ENCODE measurements at places on chromosomes 2 and 18.

- peak; percentile 63 for DNase-seq
- peaks cover 92% of the 10 kb centered on the region for H3K27me3 ChIP-seq
- H3K27ac ChIP-seq = no peak overlapping the region
- H3K4me1 ChIP-seq = peaks cover 20% of the 10 kb centered on the region
- no peaks in the 10 kb centered on the region for H3K36me3 ChIP-seq
- H3K4me3 ChIP-seq = peak overlapping the region; percentile 83
Measured at GRCh38 chr18:34222307-34223163, 2.2 kb downstream of the NOL4 start.

DNA sequence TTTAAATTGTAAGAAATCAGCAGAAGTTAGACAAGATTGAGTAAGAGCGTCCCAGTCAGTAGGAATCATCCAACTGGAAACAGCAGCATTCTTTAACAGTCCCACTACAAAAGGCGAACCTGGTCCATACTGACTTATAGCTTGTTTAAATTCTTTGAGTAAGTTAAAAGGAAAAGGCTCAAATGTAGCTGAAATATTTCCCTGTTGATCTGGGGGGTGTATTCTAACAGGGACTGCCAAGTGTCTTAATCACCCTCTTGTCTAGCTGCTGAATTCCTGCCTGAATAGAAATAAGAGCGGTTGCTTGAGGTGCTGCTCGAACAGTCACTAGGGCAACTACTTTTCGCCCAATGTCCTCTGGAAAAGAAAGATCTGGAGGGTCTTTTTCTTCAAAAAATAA lies 56.4 kb upstream of the FMNL2 start:
- peaks cover 17% of the 10 kb centered on the region for H3K36me3 ChIP-seq
- H3K4me3 ChIP-seq = no peak overlapping the region
- peaks cover 2% of the 10 kb centered on the region for H3K27me3 ChIP-seq
- DNase-seq = no peak
- H3K27ac ChIP-seq = no peak overlapping the region

GRCh38 chr2:43131890-43132682 lies 94.3 kb downstream of the ZFP36L2 start:
- H3K4me1 ChIP-seq = peaks cover 72% of the 10 kb centered on the region
- H3K27ac ChIP-seq = no peak overlapping the region
- DNase-seq = no peak
- H3K36me3 ChIP-seq = no peaks in the 10 kb centered on the region
- H3K27me3 ChIP-seq = no peaks in the 10 kb centered on the region
- no peak overlapping the region for H3K4me3 ChIP-seq

DNA sequence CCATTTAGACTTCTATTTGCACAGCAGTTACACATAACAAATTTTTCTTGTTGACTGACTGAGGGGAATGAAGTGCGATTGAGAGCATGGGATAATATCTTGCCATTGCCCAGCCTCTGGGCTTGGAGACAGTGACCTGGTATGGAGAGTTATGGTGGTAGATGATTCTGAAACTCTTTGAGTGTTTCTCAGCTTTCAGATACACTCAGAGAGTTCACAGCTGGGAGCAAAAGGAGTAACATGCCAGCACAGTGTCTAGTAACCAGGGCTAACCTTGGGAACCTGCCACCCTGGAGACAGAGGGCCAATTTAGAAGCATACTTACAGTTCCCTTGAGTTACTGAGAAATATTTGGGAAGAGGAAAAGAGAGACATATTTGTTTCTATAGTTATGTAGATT lies 1099.3 kb upstream of the CELF4 start:
- no peak overlapping the region for H3K4me3 ChIP-seq
- no peak overlapping the region for H3K27ac ChIP-seq
- no peaks in the 10 kb centered on the region for H3K36me3 ChIP-seq
- no peak for DNase-seq
- no peaks in the 10 kb centered on the region for H3K4me1 ChIP-seq

GRCh38 chr18:48675912-48676311 lies 137.1 kb downstream of the CTIF start:
- no peaks in the 10 kb centered on the region for H3K27me3 ChIP-seq
- no peak overlapping the region for H3K4me3 ChIP-seq
- peaks cover 29% of the 10 kb centered on the region for H3K4me1 ChIP-seq
- no peak for DNase-seq
- H3K36me3 ChIP-seq = peaks cover 10% of the 10 kb centered on the region

- peaks cover 2% of the 10 kb centered on the region for H3K4me1 ChIP-seq
- DNase-seq = no peak
- no peak overlapping the region for H3K4me3 ChIP-seq
- no peaks in the 10 kb centered on the region for H3K27me3 ChIP-seq
- no peak overlapping the region for H3K27ac ChIP-seq
Measured at GRCh38 chr2:218577482-218578220, 9.0 kb downstream of the CNOT9 start.

- no peaks in the 10 kb centered on the region for H3K4me1 ChIP-seq
- H3K36me3 ChIP-seq = no peaks in the 10 kb centered on the region
- peaks cover 29% of the 10 kb centered on the region for H3K27me3 ChIP-seq
- H3K27ac ChIP-seq = no peak overlapping the region
- no peak for DNase-seq
Measured at GRCh38 chr2:1020206-1020605, 69.6 kb downstream of the SNTG2 start.

- H3K27ac ChIP-seq = no peak overlapping the region
- H3K27me3 ChIP-seq = no peaks in the 10 kb centered on the region
- no peak for DNase-seq
- peaks cover 17% of the 10 kb centered on the region for H3K4me1 ChIP-seq
- H3K36me3 ChIP-seq = peaks cover 77% of the 10 kb centered on the region
Measured at GRCh38 chr2:85319796-85320195, 8.0 kb downstream of the TGOLN2 start.

DNA sequence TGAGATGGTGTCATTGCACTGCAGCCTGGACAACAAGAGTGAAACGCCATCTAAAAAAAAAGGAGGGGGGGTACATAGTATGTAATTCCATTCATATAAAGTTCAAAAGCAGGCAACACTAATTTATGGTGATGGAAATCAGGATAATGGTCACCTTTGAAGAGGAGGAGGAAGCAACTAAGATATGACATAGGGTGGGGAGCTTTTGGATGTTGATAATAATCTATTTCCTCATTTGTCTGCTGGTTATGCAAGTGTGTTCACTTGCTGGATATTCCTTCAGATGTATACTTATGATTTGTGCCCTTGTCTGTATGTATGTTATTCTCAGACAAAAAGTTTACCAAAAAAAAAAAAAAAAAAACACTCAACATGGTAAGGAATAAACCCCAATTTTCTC lies 28.6 kb upstream of the ATIC start:
- no peak overlapping the region for H3K27ac ChIP-seq
- DNase-seq = no peak
- no peaks in the 10 kb centered on the region for H3K27me3 ChIP-seq

GRCh38 chr18:35927430-35927829 lies 45.0 kb upstream of the RMP24 start:
- no peaks in the 10 kb centered on the region for H3K36me3 ChIP-seq
- H3K27me3 ChIP-seq = peaks cover 14% of the 10 kb centered on the region
- no peaks in the 10 kb centered on the region for H3K4me1 ChIP-seq

DNA sequence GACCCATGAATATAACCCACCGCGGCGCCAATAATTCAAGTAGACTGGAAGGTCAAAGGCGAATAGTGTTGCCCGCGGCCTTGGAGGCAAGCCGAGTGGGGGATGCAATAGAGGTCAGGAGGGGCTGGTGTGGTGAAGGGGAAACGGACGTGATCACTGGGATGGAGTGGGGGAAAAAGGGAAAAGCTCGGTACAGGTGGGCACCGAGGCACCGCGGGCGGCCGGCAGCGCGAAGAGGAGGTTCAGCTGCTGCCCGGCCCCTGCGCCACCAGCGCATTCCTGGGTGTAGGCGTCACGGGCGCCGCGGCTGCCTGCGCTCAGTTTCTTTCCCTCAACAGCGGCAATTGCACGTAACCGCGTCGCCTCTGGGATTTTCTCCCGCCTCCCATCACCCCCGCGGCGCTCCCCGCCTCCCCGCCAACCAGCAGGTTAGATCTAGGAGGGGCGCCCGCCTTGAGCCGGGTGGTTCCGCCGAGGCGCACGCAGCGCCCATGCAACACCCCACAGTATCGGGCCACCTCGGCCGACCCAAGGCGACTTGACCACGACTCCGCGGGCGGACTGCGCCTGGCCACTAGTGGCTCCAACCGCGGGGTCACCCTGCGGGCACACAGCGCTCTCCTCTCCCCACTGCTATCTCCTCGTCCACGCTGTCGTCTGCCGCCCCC lies 1.5 kb downstream of the RND3 start:
- peaks cover 5% of the 10 kb centered on the region for H3K36me3 ChIP-seq
- peaks cover 22% of the 10 kb centered on the region for H3K4me1 ChIP-seq
- H3K4me3 ChIP-seq = peak overlapping the region; percentile 96
- H3K27ac ChIP-seq = peak overlapping the region; percentile 95
- peak; percentile 72 for DNase-seq

GRCh38 chr2:196096982-196097745 lies 28.5 kb upstream of the DNAH7 start:
- no peak overlapping the region for H3K4me3 ChIP-seq
- H3K4me1 ChIP-seq = peaks cover 20% of the 10 kb centered on the region
- no peak overlapping the region for H3K27ac ChIP-seq
- no peaks in the 10 kb centered on the region for H3K36me3 ChIP-seq
- no peak for DNase-seq

- H3K36me3 ChIP-seq = no peaks in the 10 kb centered on the region
- H3K4me3 ChIP-seq = no peak overlapping the region
- no peak overlapping the region for H3K27ac ChIP-seq
- no peak for DNase-seq
Measured at GRCh38 chr2:239600001-239600593, 199.3 kb upstream of the HDAC4 start.

DNA sequence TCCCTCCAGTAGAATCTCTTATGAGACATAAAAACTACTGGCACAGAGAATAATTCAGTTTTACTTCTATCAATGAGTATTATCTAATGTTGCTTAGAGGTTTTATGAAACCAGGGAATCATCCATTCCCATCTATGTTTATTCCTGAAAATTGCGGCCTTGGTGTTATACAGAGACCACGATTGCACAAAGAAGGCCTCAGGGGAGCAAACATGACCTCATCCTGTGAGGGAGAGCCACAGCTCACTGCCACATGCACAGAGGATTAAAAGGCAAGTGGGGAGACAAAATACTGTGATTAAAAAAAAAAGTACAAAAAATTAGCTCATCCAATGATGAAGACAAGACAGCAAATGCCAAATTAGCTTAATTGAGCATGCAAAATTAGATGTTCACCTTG lies 111.8 kb upstream of the SLC35G4 start:
- H3K27ac ChIP-seq = peak overlapping the region; percentile 6
- peaks cover 8% of the 10 kb centered on the region for H3K27me3 ChIP-seq
- peaks cover 6% of the 10 kb centered on the region for H3K4me1 ChIP-seq
- no peak for DNase-seq
- no peak overlapping the region for H3K4me3 ChIP-seq

DNA sequence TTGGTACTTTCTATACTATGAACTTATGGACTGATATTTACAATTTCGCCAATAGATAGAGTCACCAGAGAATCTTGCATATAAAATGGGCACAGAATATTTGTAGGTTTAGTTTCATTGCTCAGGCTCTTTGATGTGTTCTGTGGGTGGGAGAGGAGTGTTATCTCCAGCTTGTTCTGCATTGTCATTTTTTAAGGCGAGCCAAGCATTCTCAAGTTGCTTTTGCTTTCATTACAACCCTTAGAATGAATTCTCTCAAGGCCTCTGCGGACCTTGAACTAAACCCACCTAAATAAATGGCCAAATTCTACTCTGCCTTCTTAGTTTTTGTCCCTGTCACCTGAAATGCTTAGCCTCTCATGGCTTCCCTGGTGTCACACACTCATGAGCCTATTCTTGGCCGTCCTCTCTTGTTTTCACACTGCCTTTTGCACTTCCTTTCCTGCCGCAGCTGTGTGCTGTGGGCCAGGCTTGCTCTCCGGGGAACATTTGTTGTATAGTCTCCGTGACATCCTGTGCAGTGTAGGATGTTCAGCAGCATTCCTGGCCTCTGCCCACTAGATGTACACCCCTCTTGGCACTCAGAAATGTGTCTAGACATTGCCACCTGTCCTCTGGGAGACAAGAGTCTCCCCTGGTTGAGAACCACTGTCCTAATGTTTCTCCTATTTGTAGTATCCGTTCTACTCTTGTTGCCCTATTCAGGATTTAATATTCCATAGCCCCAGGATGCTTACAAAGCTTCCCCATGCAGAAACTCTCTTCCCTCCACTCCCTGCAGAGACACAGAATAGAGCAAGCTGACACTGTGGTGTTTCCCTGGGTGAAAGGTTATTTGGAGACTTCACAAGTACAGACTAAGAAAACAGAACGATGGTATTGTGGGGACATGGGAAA lies 255.6 kb downstream of the PTPRM start:
- no peak overlapping the region for H3K4me3 ChIP-seq
- H3K36me3 ChIP-seq = no peaks in the 10 kb centered on the region
- no peaks in the 10 kb centered on the region for H3K27me3 ChIP-seq
- no peak overlapping the region for H3K27ac ChIP-seq

- H3K36me3 ChIP-seq = no peaks in the 10 kb centered on the region
- H3K27ac ChIP-seq = no peak overlapping the region
- H3K4me3 ChIP-seq = no peak overlapping the region
- no peak for DNase-seq
- H3K27me3 ChIP-seq = no peaks in the 10 kb centered on the region
Measured at GRCh38 chr2:128813352-128814034, 494.8 kb upstream of the HS6ST1 start.

DNA sequence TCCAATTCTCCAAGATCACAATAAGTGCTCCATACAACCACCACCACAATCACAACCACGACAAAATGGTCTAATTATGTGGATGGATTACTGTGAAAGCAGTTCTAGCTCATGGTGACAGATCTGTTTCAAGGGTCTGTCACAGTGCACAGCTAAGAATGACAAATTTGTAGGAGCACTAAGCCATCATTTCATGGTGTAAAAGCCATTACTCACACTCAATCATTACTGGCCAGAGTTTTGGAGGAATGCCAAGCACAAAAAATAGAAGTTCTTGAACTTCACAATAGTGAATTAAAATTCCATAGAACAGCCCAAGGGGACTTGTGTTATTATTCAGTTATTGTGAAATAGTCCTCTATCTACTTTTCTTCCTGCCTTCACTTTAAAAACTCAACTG lies 2.3 kb downstream of the CPS1 start:
- H3K27ac ChIP-seq = no peak overlapping the region
- no peaks in the 10 kb centered on the region for H3K4me1 ChIP-seq
- H3K36me3 ChIP-seq = no peaks in the 10 kb centered on the region
- H3K4me3 ChIP-seq = no peak overlapping the region
- DNase-seq = no peak
- no peaks in the 10 kb centered on the region for H3K27me3 ChIP-seq

GRCh38 chr2:114170070-114170469 lies 272.4 kb upstream of the DPP10 start:
- H3K27ac ChIP-seq = no peak overlapping the region
- DNase-seq = no peak
- peaks cover 9% of the 10 kb centered on the region for H3K27me3 ChIP-seq
- H3K36me3 ChIP-seq = no peaks in the 10 kb centered on the region

- H3K4me1 ChIP-seq = peaks cover 15% of the 10 kb centered on the region
- no peak for DNase-seq
- H3K4me3 ChIP-seq = no peak overlapping the region
- H3K27me3 ChIP-seq = peaks cover 4% of the 10 kb centered on the region
- H3K27ac ChIP-seq = no peak overlapping the region
Measured at GRCh38 chr2:30653847-30654246, 153.4 kb downstream of the CAPN13 start.
